ENCODE measurements at places on chromosomes 12 and 14.

DNA sequence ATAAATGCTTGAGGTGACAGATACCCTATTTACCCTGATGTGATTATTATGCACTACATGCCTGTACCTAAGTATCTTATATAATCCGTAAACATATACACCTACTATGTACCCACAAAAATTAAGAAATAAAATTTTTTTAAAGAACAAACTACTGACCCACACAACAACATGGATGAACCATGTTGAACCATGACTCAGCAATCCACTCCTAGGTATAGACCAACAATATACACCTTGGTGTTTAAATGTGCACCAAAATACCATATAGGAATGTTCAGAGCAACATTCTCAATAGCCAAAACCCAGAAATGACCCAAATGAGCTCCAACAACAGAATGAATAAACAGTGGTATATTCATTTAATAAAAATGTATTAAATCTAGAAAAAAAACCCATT is 245.1 kb downstream of the GXYLT1 start:
- DNase-seq = no peak

GRCh38 chr12:94191811-94192210 is 43.4 kb downstream of the PLXNC1 start:
- no peak for DNase-seq

- no peak for DNase-seq
Measured at GRCh38 chr12:106288101-106288493, 14.4 kb upstream of the TCP11L2 start.

GRCh38 chr14:22478247-22478646 is 110.8 kb downstream of the DAD1 start:
- no peak for DNase-seq

- peak; percentile 77 for DNase-seq
Measured at GRCh38 chr14:44962334-44963043, 499 bp downstream of the TOGARAM1 start.

- no peak for DNase-seq
Measured at GRCh38 chr14:90452366-90452765, 55.5 kb downstream of the CALM1 start.

DNA sequence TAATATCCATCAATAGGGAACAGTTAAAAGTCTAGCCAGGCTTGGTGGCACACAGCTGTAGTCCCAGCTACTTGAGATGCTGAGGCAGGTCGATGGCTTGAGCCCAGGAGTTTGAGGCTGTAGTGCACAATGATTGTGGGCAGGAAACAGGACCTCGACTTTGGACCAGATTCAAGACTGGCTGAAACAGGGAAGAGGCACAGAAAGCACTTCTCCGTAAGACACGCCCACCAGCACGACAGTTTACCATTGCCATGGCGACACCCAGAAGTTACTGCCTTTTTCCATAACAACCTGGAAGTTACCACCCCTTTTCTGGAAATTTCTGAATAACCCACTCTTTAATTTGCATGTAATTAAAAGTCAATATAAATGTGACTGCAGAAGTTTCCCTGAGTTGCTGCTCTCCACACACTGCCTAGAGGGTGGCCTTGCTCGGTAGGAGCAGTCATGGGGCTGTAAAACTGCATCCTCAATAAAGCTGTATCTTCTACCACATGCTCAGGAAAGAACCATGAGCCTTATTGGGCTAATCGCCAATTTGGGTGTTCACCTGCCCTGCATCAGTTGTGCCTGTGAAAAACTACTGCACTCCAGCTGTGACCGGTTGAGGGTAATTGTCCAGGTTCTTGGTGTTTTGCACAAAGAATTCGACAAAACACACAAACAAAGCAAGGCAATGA is 4.6 kb upstream of the LRRC23 start:
- DNase-seq = peak; percentile 88

GRCh38 chr12:119229837-119230236 is 51.1 kb downstream of the HSPB8 start:
- no peak for DNase-seq

DNA sequence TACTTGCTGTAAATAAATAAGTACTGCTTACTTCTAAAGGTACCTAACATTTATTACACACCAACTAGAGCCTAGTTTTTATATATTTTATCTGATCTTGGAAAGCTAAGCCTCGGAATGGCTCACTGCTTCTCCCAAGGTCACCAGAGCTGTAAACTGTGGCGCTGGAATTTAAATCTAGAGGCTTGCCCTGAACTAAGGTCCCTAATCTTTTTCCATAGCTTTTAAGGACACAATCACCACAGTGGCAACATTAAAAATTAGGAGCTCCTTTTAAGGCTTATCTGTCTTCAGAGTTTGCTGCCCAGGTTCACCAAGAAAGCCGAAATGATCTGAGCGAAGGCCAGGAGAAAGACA is 670 bp downstream of the CCNB1IP1 start:
- no peak for DNase-seq

- no peak for DNase-seq
Measured at GRCh38 chr12:77108707-77109106, 43.3 kb upstream of the E2F7 start.

DNA sequence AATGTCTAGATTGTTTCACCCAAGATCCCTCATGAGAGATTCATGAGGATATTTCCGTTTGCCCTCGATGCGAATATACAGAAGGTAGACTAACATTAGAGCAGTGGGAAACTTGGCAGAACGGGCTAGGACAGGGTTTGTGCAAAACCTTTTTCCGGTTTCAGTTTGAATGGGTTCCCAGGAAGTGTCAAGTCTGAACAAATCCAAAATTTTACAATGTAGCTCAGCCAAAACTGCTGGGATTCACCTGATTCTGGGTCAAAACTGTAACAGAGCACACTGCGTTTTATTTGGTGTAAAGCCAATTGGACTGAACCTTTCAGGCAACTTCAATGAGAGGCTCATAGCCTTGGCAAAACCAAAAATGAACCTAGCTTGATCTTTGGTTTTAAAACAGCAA is 337.8 kb upstream of the DIO2 start:
- DNase-seq = no peak

DNA sequence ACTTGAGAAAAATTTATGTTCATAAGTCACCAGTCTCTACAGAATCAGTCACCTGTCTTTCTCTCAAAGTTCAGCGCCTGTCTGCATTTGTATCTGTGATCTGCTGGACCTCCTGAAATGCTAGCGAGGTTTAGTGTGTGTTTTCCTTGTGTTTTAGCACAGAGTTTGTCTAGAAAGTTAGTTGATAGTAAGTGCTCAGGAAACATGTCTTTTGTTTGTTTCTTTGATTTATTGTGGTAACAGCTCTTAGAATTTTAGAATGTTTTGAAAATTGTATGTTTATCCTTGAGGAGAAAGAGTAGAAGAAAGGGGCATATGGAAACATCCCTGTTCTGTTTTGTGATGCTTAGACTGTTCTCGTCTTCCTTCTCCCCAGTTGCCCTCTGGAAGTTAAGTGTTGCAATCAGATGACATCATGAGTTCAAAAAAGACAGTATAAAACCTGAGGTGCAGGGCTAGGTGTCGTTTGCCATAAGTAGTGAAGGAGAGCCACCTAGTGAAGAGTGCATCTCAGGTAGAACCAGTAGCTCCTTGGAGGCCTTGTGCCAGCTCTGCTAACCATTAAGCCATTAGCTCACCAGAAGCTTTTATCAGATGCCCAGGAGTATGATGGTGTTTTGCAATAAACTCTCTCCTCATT is 44.8 kb downstream of the FBXW8 start:
- DNase-seq = no peak

DNA sequence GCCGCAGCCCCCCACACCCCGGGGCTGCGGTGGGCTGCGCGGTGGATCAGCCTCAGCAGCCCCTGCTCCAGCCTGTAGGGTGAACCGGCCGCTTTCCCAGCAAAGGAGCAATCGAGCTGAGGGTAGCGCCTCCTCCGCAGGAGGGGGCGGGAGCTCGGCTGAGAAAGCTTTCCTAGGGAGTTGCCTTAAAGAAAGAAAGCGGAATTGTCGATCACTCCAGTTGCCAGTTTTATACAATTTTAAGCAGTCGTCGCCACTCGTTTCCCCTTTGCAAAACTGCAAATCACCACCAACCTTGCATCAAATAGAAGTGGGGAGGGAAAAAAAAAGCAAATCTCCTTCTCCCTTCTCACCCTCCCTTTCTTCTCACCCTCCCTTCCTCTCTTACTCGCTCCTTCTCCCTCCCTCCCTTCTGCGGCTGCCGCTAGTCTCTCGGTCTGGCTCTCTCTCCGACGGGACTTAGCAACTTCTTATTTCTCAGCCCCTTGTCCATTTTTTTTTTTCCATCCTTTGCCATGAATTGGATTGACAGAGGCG is at the start of gene PDE3A:
TSS of gene PDE3A (plus strand) at position 424 of the 537 bp plus-strand sequence. CDS start 748 bp downstream, outside the sequence.
- peak; percentile 86 for DNase-seq

GRCh38 chr14:81550001-81550637 is 16.5 kb upstream of the SEL1L start:
- DNase-seq = no peak

GRCh38 chr12:93595351-93595750 is 22.9 kb downstream of the SOCS2 start:
- no peak for DNase-seq

DNA sequence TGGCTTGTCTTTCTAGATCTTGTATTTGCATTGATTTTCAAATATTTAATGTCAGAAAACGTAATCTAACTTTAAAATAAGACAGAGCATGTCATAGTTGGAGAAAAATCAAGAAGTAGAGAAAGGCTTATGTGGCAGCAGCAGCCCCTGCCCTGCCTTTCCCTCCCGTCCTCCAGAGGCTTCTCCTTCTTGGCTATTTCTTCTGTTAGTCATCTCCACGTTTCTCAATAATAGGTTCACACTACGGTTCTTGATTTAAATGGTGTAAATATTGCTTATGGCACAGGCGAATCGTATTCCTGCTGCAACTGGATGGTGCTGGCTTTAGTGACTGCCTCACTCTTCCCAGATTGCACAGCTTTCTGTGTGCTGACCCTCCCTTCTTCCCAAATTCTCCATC is 42.8 kb downstream of the SLC8B1 start:
- no peak for DNase-seq

- DNase-seq = peak; percentile 35
Measured at GRCh38 chr14:104307627-104308401, 169.4 kb downstream of the KIF26A start.

DNA sequence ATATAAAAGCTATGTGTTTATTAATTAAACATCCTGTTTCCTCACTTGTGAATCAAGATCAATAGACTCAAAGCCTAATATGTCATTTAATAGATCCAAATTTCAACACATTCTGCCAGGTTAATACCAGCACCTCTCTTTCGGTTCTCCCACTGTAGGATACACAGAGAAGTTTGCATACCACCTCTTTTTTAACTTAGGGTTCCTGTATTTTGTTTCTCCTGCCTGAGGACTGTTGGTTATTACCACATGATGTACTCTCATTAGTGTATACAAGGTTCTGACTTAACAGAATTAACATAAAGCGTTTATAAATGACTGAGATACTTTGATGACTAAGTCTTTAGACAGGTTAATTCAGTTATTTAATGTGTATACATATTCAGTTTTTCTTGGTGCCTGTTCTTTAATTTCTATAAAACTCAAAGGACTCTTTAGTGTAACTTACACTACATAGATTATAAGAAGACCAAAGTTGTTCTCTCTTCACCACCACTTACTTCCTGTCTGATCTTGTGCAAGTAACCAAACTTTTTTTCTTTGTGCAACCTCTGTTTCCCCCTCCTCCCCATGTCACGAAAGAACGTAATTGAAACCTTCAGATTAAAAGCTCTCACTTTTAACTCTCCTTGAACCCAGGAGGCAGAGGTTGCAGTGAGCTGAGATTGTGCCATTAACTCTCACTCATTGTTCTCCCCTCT is 89.8 kb upstream of the DNM1L start:
- DNase-seq = no peak

DNA sequence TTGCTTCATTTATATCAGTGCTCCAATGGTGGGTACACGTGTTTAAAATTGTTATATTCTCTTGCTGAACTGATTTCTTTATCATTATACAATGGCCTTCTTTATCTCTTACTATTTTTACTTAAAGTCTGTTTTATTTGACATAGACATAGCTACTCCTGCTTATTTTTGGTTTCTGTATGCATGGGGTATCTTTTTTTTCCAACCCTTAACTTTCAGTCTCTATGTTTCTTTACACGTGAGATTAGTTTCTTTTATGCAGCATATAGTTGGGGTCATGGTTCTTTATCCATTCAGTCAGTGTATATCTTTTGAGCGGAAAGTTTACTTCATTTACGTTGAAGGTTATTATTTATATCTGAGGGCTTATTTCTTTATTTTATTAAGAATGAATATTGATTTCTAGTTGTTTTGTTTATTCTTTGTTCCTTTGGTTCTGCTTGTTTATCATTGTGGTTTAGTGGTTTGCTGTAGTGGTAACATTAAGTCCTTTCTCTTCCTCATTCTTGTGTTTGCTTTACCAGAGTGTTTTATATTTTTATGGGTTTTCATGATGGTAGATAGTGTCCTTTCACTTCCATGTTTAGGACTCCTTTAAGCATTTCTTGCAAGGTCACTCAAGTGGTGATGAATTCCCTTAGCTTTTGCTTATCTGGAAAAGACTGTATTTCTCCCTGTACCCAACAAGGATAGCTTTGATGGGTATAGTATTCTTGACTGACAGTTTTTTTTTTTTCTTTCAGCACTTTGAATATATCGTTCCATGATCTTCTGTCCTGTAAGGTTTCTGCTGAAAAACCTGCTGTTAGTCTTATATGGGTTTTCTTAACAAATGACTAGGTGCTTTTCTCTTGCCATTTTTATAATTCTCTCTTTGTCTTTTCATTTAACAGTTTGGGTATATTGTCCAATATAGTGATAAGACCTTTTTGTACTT is 38.3 kb upstream of the FAR2 start:
- DNase-seq = no peak

DNA sequence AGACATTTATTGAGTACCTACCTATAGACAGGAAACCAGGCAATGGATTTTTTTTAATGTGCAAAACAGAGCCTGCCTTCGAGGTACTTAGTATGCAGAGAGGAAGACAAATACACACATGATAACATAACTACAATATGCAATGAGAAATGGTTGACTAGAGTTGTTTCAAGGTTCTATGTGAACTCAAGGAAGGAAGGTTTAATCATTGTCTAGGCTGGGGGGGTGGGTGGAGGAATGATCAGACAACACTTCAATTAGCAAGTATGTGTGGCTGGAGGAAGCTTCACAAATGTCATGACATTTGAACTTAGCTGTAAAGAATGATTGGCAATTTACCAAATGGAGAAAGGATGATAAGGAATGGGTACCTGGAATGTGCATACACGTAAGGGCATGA is 985.3 kb downstream of the FLRT2 start:
- DNase-seq = no peak

DNA sequence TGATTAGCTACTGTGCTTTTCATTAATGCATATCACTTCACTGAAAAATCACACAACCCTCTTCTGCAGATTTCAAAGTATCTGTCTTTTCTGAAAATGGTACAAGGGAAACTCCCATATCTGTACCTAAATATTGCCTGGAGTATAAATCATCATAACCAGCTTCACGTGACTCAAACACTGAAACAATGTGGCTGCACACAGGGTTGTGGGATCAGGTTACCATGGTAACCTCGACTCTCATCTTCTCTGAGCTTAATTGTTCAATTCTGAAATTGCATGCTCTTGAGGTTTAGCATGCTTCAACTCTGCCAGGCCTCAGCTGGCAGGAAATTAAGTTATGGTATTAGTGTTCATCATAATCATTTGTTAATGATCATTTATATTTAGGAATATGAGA is 77.5 kb upstream of the CPSF6 start:
- DNase-seq = no peak

- DNase-seq = no peak
Measured at GRCh38 chr12:79624378-79624777, 66.4 kb downstream of the PAWR start.

GRCh38 chr12:124744659-124745464 is 118.8 kb downstream of the SCARB1 start:
- DNase-seq = no peak

Measured in aorta (tissue), 5 donors.